ENCODE measurements at places on chromosomes 1 and 21.

DNA sequence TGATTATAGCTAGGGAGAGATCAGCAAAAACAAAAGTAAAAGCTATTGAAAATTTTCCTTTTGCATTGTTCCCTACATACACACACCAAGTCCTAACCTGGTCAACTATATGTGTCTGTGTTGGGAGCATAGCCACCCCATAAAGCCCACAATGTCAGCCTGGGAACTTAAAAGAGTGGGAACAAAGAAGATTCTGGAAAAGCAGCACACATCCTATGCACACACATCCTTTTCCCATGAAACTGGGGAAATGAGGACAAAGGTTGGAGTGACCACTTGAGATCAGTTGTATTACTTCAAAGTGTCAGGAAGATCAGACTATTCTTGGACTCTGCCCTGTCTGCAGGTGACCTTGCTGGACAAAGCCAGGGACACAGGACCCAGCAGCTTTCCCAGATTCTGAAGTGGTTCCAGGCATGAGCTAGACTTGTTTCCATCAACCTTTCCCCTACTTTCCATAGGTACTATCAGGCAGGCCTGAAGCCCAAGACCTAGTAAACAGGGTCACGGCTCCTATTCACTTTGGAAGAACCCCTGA lies 15.9 kb downstream of the TXNIP start:
- no peak for DNase-seq

- no peak for DNase-seq
Measured at GRCh38 chr1:61011561-61012263, 70.6 kb upstream of the NFIA start.

- DNase-seq: no peak
Measured at GRCh38 chr1:67059346-67059745, 5.4 kb upstream of the SLC35D1 start.

GRCh38 chr1:202085682-202086373 lies 36.9 kb upstream of the GPR37L1 start:
- DNase-seq: no peak

- DNase-seq: no peak
Measured at GRCh38 chr1:85976516-85977205, 179.9 kb downstream of the COL24A1 start.

DNA sequence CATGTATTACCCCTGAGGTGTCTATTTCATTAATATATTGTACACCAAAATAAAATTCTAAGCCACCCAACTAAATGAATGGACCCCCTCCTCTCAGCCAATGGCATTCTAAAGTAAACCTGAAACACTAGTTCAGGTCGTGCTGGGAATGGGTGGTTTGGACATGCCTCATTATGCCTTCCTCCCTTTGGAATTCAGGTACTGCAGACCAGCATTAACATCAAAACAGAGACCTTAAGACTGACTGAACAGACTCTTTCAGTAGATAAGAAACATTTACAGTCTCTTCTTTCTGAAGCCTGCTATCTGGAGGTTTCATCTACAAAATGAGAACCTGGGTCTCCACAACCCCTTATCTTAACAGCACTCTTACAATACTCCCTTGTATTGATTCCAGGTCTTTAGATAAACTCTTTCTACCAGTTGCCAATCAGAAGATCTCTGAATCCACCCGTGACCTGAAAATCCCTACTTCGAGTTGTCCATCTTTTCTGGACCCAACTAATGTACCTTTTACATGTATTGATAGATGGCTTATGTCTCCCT lies 93.6 kb downstream of the PKN2 start:
- no peak for DNase-seq

GRCh38 chr1:181804989-181805388 lies 256.5 kb downstream of the ZNF648 start:
- no peak for DNase-seq

GRCh38 chr1:46554236-46554596 lies 2.8 kb upstream of the KNCN start:
- no peak for DNase-seq

- DNase-seq: no peak
Measured at GRCh38 chr1:20426923-20427322, 59.1 kb downstream of the CAMK2N1 start.

DNA sequence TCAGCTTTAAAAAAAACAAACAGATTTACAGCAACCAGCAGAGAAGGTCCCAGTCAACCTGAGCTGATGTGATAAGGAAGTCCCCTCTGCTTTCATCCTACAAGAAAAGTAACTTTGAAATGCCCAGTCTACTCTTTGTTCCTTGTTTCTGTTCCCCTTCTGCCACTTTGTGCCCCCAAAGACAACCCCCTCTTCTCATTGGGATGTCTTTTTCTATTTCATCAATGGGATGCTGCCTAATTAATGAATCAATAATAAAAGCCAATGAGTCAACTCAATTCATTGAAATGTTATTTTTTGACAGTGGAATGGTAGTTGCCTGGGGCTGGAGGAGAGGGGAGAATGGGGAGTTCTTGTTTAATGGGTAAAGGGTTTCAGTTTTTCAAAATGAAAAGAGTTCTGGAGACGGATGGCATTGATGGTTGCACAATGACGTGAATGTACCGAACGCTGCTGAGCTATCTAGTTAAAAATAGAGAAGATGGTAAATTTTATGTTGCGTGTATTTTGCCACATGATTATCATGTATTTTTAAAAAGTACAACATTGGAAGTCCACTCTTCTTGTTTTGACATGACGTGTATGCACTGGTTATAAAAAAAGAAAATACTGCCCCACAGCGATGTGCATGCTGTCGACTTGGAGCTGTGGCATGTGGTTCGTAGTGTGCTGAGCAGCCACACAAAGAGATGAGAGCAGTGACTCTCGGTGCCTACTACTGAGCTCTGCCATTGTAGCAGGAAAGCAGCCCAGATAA lies 22.4 kb upstream of the PADI2 start:
- no peak for DNase-seq

- no peak for DNase-seq
Measured at GRCh38 chr1:152752225-152752624, 5.6 kb upstream of the KPRP start.

DNA sequence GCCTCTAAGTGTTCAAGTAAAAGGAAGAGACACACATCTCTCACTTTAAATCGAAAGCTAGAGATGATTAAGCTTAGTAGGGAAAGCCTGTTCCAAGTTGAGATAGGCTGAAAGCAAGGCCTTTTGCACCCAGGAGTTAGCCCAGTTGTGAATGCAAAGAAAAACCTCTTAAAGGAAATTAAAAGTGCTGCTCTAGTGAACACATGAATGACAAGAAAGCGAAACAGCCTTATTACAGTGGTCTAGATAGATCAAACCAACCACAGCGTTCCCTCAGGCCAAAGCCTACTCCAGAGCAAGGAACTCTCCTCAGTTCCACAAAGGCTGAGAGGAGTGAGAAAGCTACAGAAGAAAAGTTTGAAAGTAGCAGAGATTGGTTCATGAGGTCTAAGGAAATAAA lies 14.9 kb downstream of the TCP10L start:
- no peak for DNase-seq

DNA sequence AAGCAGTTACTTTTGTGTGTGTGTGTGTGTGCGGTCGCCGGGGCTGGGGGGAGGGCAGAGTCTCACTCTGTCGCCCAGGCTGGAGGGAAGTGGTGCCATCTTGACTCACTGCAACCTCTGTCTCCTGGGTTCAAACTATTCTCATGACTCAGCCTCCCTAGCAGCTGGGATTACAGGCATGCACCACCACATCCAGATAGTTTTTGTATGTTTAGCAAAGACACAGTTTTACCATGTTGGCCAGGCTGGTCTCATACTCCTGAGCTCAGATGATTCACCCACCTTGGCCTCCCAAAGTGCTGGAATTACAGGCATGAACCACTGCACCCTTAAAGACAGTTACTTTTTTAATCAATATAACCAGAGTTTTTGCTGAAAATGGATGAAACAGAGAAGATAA lies 207.0 kb downstream of the PTPRC start:
- DNase-seq: no peak

- DNase-seq: no peak
Measured at GRCh38 chr1:206573319-206573718, 38.9 kb downstream of the EIF2D start.

GRCh38 chr1:231091831-231092301 lies 51.8 kb upstream of the FAM89A start:
- DNase-seq: peak; percentile 23

GRCh38 chr1:156140879-156141707 lies 12.3 kb upstream of the SEMA4A start:
- no peak for DNase-seq

DNA sequence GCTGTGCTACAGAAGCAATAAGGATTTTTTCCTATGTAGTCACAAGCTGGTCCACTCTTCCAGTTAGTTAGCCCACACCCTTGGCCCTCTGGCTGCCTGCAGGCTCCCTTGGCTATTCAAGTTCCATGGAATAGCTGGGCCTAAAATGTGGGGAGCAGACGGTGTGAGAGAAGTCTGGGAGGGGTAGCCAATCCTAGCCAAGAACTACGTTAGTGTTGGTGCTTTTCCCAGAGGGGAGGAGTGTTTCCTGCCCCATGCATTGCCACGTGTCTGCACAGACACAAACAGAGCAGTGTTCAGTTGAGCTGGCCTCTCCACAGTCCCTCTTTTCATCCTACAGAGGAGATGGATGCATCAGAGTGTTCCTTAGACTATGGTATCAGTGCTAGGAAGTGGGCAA lies 59.0 kb upstream of the IPO9 start:
- no peak for DNase-seq

- DNase-seq: no peak
Measured at GRCh38 chr1:8082945-8083344, 56.8 kb upstream of the ERRFI1 start.

DNA sequence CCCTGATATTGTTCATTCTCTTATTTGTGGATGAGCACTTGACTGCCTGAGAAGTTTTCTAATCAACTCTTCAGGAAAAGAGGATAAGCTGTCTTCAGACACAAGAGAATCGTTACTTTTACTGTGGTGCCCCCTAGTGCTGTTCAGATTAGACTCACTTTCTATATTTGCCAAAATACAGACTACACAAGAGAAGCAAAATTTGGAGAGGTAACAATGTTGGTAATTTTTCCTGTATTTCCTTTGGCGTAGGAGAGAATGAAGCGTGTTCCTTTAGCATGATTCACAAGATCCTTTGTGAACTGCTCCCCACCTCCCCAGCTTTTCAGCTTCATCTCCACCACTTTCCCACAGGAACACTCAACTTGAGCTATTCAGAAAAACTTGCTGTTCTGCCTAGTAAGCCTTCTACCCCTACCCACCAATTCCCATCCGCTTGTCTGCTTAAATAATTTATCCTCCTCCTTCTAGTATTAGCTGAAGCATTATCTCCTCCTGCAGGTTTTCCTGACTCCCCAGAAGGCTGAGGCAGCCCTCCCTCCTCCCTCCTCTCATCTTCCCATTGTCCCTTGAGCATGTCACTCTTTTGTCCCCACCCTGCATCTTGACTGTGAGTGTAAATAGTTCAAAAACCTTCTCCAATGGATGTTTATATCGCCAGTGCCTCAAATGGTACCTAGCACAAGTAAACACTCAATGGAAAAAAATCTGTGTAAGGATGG lies 4.5 kb downstream of the TNFSF4 start:
- no peak for DNase-seq

DNA sequence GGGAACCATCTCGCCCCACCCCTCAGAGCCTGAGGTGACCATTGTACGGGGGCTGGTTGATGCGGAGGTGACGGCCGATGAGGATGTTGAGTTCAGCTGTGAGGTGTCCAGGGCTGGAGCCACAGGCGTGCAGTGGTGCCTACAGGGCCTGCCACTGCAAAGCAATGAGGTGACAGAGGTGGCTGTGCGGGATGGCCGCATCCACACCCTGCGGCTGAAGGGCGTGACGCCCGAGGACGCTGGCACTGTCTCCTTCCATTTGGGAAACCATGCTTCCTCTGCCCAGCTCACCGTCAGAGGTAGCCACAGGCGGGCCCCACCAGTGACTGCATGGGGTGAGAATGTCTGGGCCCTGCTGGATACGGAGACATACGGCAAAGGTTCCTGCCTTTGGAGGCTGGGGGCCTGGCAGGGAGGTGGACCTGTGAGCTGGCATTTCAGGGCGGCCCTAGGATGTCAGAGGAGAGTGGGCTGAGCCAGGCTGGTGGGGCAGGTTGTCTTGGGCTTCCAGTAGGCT lies 98.5 kb downstream of the TRIM11 start:
- no peak for DNase-seq

- no peak for DNase-seq
Measured at GRCh38 chr1:170698301-170699275, 34.7 kb downstream of the PRRX1 start.

- DNase-seq: no peak
Measured at GRCh38 chr1:232037774-232038388, 411.3 kb downstream of the DISC1 start.

DNA sequence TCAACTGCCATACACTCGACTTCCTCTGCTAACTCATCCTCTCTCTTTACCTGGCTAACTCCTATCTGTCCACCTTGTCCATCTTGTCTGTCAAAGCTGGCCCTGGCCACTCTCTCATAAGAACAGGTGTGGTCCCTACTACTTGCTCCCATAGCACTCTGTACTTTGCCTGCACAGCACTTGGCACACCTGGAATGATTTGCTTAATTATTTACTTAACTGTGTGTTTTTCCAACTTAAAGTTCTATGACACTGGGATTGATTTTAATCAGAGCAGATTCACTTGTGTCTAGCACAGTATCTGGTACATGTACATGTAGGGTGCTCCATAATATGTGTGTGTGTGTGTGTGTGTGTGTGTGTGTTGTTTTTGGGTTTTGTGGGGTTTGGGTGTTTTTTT lies 111.6 kb downstream of the ZNF281 start:
- no peak for DNase-seq

DNA sequence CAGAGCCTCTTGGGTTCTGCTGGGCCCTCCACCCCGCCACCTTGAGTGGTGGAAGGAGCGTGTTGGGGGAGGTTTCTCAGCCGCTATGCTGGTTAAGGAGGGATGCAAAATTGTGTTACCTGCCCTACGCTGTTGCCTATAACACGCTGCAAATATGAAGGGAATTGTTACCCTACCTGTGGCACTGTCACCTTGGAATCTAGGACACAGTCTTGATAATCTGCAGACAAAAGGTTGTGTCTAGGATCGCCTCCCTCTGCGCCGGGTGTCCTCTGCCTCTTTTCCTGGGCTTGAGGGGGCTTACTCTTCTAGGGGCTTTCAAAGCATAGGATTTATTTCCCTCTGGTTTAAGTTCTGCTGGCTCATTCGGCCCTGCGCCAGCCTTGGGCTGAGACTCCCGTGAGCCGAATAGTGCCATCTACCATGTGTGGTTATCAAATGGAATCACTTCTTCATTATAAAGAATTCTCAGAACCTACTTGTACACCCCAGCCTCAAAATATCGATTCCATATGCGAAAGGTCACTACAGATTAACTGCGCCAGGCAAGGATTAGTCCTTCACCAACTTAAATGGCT lies 697 bp downstream of the SLC22A15 start:
- no peak for DNase-seq

GRCh38 chr1:214504330-214504729 lies 47.1 kb downstream of the PTPN14 start:
- no peak for DNase-seq
